Transverse colon (tissue), 4 donors: ENCODE measurements at places on chromosomes 1 and 21. TPM values are rescaled to one million over a fixed set of nuclear protein-coding genes. Genes with fewer than 3 reads are reported as not detected.

ARMH1 gene
- 0.96 TPM for total RNA-seq

C1orf167 gene
- total RNA-seq: not detected

MROH9 gene
- not detected for total RNA-seq

KCNK2 gene
- total RNA-seq: 0.41 TPM

LCE2B gene
- not detected for total RNA-seq

MCM3AP gene
- total RNA-seq: 109 TPM

MEAF6 gene
- 8.2 TPM for total RNA-seq

DCST1 gene
- total RNA-seq: 0.41 TPM

CNIH3 gene
- total RNA-seq: not detected

LCK gene
- 8.7 TPM for total RNA-seq

ARHGAP29 gene
- total RNA-seq: 6.3 TPM

MAN1C1 gene
- total RNA-seq: 4.5 TPM

SELENON gene
- 68.1 TPM for total RNA-seq

SLC9C2 gene
- total RNA-seq: not detected

LIPI gene
- not detected for total RNA-seq

LCE1F gene
- not detected for total RNA-seq

TDRD10 gene
- total RNA-seq: 3.3 TPM

TFAP2E gene
- total RNA-seq: 1.4 TPM

ATP8B2 gene
- 78.6 TPM for total RNA-seq

TCP10L gene
- total RNA-seq: not detected

WNT9A gene
- total RNA-seq: 4.0 TPM

AGBL4 gene
- total RNA-seq: not detected

NPPA gene
- not detected for total RNA-seq

SYT14 gene
- not detected for total RNA-seq
